ENCODE measurements at places on chromosomes 7 and 10. TPM values are rescaled to one million over a fixed set of nuclear protein-coding genes. Genes with fewer than 3 reads are reported as not detected.
A peak's percentile ranks its signal among the peaks of the same experiment; 100 is the strongest.

DNA sequence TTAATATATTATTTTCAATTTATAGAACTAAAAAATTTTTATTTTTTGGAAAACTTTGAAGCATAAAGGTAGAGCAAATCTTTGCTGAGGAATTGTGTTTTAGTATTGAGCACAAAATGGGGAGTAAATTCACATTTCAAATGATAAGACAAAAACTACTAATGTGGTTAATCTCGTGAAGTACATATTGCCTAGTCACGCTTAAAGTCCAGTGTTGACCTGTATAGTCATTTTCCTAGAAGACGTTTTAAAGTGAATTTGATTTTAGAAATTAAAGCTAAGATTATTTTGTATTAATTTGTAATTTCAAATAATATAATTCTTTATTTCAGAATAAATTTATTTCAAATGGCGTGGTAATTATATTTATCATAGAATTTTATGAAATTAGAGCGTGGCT, 57.2 kb upstream of the MSRB2 start:
- DNase-seq = no peak

DNA sequence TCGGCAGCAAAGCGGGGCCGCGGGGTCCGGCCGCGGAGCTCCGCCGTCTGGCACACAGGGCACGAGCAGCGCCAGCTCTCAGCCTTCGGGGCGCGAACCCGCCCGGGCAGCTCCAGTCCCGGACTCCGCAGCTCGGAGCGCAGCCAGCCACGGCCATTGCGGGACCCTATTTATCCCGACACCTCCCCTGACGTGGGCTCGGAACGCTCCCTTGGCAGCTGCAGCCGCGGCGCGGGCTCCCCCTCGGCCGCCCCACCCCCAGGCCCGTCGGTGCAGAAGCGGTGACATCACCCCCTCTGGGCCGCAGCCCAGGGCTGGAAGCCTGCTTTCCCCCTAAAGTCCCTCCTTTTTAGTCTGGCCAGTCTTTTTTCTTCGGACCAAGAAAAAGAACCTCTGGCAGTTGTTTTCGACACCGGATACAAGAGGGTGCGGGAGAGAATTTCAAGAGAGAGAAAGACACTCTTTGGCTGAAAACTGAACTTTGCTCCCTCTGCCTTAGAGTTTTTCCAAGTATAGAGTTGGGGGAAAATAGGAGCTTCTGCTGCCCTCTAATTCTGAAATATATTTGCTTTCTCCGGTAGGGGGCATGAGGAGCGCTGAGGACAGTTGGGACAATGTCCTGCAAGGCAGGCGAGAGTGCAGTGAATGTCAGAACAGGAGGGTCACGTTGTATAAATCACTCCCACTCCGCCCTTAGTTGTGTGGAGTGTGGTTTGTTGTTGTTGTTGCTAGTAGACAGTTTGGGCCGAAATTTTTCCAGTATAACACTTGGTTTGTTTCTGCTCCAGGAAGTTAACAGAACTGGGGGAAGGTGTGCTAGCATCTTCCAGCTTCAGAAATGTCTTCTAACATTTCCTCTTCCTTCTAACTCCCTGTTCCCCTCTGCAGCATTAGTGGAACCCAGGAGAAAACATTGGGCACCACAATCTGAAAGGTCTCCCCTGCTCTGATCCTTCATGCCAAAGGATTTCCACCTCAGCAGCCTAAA, at the start of gene SFRP4:
Gene SFRP4 (minus strand): TSS at position 145 of the 988 bp plus-strand sequence. CDS start 280 bp downstream, outside the sequence.
- no peak for DNase-seq

Gene NPC1L1
- not detected for total RNA-seq

GRCh38 chr7:48390388-48391327, 219.4 kb downstream of the ABCA13 start:
- no peak for DNase-seq

GRCh38 chr10:48550977-48551376, 53.9 kb downstream of the ARHGAP22 start:
- no peak for DNase-seq

- DNase-seq = peak; percentile 62
Measured at GRCh38 chr7:158395780-158396278, 191.8 kb downstream of the PTPRN2 start.

Gene ACTL6B
- total RNA-seq = not detected

Gene HABP2
- 2.0 TPM for total RNA-seq

Gene TFPI2
- 3.5 TPM for total RNA-seq

DNA sequence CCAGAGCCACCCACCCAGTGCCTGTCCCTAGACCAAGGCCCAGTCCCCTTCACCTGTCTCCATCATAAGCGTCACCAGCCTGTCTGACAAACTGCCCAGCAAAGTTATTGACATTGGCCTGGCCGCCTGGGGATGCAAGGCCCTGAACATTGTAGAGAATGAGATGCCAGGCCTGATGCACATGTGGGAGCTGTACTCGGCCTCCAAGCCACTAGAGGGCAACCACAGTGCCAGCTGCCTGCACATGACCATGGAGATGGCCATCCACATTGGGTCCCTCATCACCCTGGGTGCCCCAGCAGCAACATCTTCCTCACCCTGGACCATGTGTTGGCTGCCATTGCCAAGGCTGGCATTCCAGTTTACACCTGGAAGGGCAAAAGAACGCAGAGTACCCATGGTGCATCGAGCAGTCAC, 63.7 kb upstream of the ANTXRL start:
- peak; percentile 1 for DNase-seq

DNA sequence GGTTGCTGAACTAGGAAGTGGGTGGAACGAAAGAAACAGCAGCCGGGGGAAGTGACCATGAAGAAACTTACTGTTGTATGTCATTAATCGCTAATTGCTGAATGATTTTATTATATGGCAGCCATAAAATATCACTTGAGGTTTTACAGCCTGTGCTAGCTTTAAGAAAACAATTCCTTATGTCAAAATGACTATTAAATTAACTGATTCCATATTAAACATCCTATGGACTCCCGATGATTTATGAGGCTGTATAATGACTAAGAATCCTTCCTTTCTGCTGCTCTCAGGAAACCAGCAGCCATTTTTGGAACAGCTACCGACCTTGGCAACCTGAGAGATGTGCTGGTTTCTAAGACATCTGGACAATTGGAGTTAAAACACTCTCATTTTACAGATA, 421.9 kb downstream of the SORCS3 start:
- no peak for DNase-seq

DNA sequence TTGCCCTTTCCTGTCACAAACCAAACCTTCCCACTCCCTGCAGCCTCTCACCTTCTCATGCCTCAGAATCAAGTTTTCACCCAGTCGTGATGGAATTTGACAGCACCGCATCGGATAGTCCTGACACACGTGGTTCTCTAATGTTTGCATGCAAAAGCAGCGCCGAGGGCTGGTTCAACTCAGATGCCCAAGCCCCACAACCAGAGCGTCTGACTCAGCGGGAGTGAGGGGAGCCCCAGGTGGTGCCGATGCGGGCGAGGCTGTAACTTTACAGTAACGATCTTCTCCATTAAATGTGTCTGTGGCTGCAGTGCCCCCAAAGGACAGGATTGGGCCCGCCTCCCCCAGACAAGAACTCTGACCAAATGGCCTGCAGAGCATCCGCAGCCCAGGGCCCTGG, 284.5 kb downstream of the CELF2 start:
- no peak for DNase-seq

GRCh38 chr10:63237396-63237795, 104.3 kb downstream of the NRBF2 start:
- DNase-seq = no peak

GRCh38 chr7:67518580-67518979, 521.9 kb downstream of the TYW1 start:
- peak; percentile 50 for DNase-seq

GRCh38 chr10:62817766-62818425, 1.7 kb upstream of the EGR2 start:
- DNase-seq = peak; percentile 92

GRCh38 chr10:101452176-101452575, 98.2 kb downstream of the BTRC start:
- no peak for DNase-seq

Gene AKR1C2
- total RNA-seq = 64.8 TPM

GRCh38 chr10:12377658-12378290, 28.4 kb downstream of the CAMK1D start:
- no peak for DNase-seq

- DNase-seq = no peak
Measured at GRCh38 chr10:21084700-21085099, 187.6 kb upstream of the NEBL start.

- DNase-seq = no peak
Measured at GRCh38 chr10:80590585-80591125, 53.0 kb downstream of the SH2D4B start.

GRCh38 chr7:139103057-139103815, 6.3 kb downstream of the ZC3HAV1 start:
- no peak for DNase-seq

Gene FAM13C
- 11.2 TPM for total RNA-seq

Gene ATP6V0E2
- 5.1 TPM for total RNA-seq

GRCh38 chr10:15841696-15842095, 18.6 kb downstream of the MINDY3 start:
- no peak for DNase-seq

DNA sequence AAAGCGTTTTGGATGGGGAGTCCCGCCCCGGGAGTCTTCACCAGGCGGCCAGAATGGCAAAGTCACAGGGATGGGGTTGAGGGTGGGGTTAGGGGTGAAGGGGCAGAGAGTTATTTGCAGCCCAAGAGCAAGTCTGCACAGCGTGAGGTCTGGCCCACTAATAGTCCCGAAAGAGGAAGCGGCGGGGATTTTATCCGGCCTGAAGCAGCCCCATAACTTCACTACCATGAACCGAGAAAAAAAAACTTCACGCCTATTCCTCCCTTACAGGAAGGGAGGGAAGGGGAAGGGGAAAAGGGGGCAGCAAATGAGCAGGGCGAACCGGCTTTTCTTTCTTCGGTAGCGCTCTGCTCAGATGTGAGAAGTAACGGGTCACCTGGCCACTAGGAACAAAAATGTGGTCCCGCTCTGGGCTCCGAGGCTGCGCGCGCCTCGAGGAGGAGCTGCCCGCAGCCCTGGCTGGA, 712 bp downstream of the ITPRIP start:
- DNase-seq = no peak

- DNase-seq = no peak
Measured at GRCh38 chr7:34991938-34992840, 45.1 kb downstream of the DPY19L1 start.

Gene KLF14
- not detected for total RNA-seq

- DNase-seq = no peak
Measured at GRCh38 chr10:132612571-132613504, 75.3 kb downstream of the INPP5A start.

DNA sequence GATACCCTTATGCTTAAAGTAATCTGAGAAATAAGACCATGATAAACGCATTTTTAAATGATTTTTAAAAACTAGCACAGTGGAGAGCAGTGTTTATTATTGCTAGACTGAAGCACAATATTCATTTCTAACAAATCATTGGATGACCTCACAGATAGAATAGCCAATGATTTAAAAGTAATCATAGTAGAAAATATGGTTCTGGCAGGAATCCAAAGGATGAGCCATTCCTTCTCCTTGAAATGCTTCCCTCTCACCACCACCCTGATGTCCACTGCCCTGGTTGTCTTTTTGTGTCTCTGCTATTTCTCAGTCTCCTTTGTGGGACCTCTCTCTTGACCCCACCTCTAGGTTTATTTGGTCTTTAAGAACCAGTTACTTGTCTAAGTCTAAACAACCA, 64.9 kb downstream of the PRKG1 start:
- DNase-seq = no peak

DNA sequence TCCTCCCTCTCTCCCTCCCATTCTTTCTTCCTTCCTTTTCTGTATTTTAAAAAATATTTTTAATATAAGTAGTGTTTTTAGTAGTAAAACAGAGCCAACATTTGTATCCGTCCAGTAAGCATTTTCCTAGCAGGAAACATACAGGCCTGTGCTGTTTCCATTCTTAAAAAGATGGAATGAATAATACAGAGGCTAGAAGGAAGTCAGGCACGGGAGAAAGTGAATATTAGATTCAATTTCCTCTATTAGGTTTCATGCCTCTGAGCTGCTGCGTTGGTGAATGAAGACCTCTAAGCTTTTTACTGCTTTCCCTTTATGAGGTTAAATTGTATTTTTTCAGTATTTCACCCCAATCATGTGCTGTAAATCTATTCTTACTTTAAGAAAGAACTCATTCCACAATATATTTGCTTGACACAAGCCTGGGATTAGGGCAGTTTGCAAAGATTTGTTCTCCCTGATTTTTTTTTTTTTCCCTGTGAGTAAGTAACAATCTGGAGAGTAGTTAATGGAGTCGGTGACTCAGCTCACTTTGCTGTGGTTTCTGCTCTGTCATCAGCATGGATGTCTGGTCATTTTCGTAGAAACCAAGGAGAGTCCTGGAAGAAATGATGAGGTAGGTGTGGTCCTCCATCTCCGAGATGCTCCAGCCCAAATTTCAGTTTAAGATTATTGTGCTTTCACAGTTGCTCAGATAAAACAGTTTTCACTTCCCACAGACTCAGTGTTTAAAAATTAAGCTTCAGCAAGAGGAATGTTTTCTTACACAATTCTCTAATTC, 76.1 kb upstream of the PITRM1 start:
- DNase-seq = peak; percentile 73

- no peak for DNase-seq
Measured at GRCh38 chr10:19178675-19179074, 130.1 kb downstream of the MALRD1 start.

- DNase-seq = peak; percentile 42
Measured at GRCh38 chr7:150945853-150946420, 32.2 kb downstream of the KCNH2 start.

Gene ANKRD61
- not detected for total RNA-seq

Gene CALHM1
- total RNA-seq = not detected

- DNase-seq = no peak
Measured at GRCh38 chr7:23232966-23233365, 13.6 kb upstream of the GPNMB start.

Gene NEURL1
- total RNA-seq = 136 TPM

Gene MYPN
- not detected for total RNA-seq

Gene CTNNA3
- total RNA-seq = 46.1 TPM

Gene TMEM225B
- total RNA-seq = not detected

DNA sequence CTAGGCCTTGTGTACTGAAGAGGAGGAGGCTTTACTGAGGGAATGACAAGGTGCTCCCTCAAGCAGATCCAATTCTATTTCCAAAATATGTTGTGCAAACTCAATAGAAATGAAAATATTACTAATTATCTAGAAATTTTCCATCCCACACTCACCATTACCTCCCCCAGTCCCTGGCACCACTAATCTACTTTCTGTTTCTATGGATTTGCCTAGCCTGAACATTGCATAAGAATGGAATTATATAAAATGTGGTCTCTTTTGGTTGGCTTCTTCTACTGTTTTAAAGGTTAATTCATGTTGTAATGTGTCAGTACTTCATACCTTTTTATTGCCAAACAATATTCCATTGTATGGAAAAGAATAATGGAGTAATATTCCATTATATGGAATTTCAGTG, 18.7 kb upstream of the NUB1 start:
- no peak for DNase-seq

GRCh38 chr7:24948739-24949138, 31.2 kb downstream of the OSBPL3 start:
- DNase-seq = no peak
